ENCODE measurements at places on chromosomes 1 and 21. TPM values are rescaled to one million over a fixed set of nuclear protein-coding genes. Genes with fewer than 3 reads are reported as not detected.

- no peak overlapping the region for H3K27ac ChIP-seq
- H3K4me3 ChIP-seq = no peak overlapping the region
- peaks cover 13% of the 10 kb centered on the region for H3K4me1 ChIP-seq
- H3K27me3 ChIP-seq = no peaks in the 10 kb centered on the region
- DNase-seq = peak; percentile 73
Measured at GRCh38 chr1:60571811-60572210, 498.2 kb upstream of the C1orf87 start.

- peak; percentile 98 for DNase-seq
- H3K27ac ChIP-seq = peak overlapping the region; percentile 99
- H3K4me3 ChIP-seq = peak overlapping the region; percentile 2
- peaks cover 35% of the 10 kb centered on the region for H3K4me1 ChIP-seq
- H3K36me3 ChIP-seq = no peaks in the 10 kb centered on the region
Measured at GRCh38 chr1:7470904-7471638, 300.0 kb upstream of the VAMP3 start.

GRCh38 chr1:31413405-31414001, 490 bp downstream of the SERINC2 start:
- peaks cover 14% of the 10 kb centered on the region for H3K27me3 ChIP-seq
- no peak overlapping the region for H3K27ac ChIP-seq
- peaks cover 14% of the 10 kb centered on the region for H3K4me1 ChIP-seq
- H3K4me3 ChIP-seq = peak overlapping the region; percentile 76

GRCh38 chr1:183087001-183087400, 63.8 kb downstream of the LAMC1 start:
- H3K27ac ChIP-seq = no peak overlapping the region
- no peaks in the 10 kb centered on the region for H3K36me3 ChIP-seq
- no peak overlapping the region for H3K4me3 ChIP-seq
- H3K27me3 ChIP-seq = no peaks in the 10 kb centered on the region

DNA sequence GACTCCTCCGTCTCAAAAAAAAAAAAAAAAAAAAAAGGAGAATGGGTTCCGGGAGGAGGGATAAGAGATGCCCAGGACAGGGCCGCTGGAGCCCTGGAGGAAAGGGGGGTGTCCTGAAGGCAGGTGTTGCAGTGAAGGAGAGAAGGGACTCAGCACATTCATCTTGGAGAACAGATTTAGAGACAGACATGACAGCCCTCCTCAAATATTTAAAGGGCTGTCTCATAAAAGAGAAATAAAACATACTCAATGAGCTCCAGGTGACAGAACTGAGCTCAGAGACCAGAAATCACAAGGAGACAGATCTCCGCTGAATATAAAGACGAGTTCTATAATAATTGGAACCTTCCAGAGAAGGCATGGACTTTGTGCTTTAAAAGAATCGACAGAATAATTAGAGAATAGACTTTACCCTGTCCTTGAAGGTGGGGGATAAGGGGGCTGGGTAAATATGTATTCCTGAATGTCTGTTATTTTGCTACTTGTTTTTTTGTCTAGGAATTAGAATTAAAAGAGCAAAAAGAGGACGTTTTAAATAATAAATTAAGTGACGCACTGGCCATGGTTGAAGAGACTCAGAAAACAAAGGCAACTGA, 52.0 kb upstream of the EFHD2 start:
- H3K4me3 ChIP-seq = no peak overlapping the region
- no peaks in the 10 kb centered on the region for H3K36me3 ChIP-seq
- no peak overlapping the region for H3K27ac ChIP-seq
- peaks cover 22% of the 10 kb centered on the region for H3K4me1 ChIP-seq
- no peak for DNase-seq

GRCh38 chr1:14222086-14222485, 376.4 kb upstream of the KAZN start:
- H3K27ac ChIP-seq = no peak overlapping the region
- H3K27me3 ChIP-seq = no peaks in the 10 kb centered on the region
- no peak overlapping the region for H3K4me3 ChIP-seq
- H3K36me3 ChIP-seq = no peaks in the 10 kb centered on the region

GRCh38 chr1:210438928-210439841, 110.5 kb downstream of the HHAT start:
- H3K27ac ChIP-seq = peak overlapping the region; percentile 90
- H3K27me3 ChIP-seq = no peaks in the 10 kb centered on the region
- no peaks in the 10 kb centered on the region for H3K36me3 ChIP-seq
- peak; percentile 100 for DNase-seq
- peaks cover 32% of the 10 kb centered on the region for H3K4me1 ChIP-seq

DNA sequence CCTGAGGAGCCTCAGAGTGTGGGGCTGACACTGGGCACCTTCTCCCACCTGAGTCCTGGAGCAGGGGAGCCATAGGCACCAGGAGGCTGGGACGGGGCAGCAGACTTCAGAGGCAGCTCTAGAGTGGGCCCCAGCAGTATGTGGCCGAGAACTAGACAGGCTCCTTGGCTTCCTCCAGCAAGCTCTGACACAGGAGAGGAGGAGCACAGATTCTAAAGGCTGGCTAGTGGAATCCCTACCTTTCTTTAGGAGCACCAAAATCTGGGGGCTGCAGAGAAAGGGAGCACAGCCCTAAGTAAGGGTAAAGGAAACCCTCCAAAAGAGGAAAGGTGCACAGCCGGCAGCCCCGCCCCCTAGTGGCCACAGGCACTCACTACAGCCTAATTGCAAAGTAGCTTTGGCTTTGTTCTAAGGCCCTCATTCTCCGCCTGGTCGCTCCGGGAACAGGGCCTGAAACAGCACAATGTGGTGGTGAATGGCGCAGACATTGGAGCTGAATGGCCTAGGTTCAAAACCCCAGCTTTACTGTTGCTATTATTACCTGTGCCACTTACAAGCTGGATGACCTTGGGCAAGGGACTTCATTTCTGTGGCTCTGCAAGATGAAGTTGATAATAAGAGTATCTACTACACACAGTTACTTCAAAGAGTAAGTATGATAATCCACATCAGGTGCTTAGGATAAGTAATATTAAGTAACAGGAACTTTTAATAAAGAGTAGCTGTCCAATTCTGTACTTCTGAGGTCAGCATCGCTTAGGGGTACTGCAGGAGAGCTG, 8.8 kb upstream of the GUCA2A start:
- peaks cover 12% of the 10 kb centered on the region for H3K4me1 ChIP-seq
- DNase-seq = peak; percentile 6
- no peaks in the 10 kb centered on the region for H3K36me3 ChIP-seq

GRCh38 chr1:244458781-244459180, 2.3 kb upstream of the CATSPERE start:
- no peak overlapping the region for H3K27ac ChIP-seq
- H3K36me3 ChIP-seq = no peaks in the 10 kb centered on the region
- peaks cover 4% of the 10 kb centered on the region for H3K4me1 ChIP-seq
- H3K27me3 ChIP-seq = no peaks in the 10 kb centered on the region
- no peak overlapping the region for H3K4me3 ChIP-seq

- no peak for DNase-seq
- H3K36me3 ChIP-seq = no peaks in the 10 kb centered on the region
- H3K27ac ChIP-seq = no peak overlapping the region
- H3K27me3 ChIP-seq = no peaks in the 10 kb centered on the region
Measured at GRCh38 chr1:175774921-175775320, 31.5 kb upstream of the TNR start.

The DIRAS3 gene
- total RNA-seq = 0.52 TPM

- H3K4me1 ChIP-seq = peaks cover 7% of the 10 kb centered on the region
- no peaks in the 10 kb centered on the region for H3K27me3 ChIP-seq
- no peaks in the 10 kb centered on the region for H3K36me3 ChIP-seq
- no peak overlapping the region for H3K4me3 ChIP-seq
- DNase-seq = peak; percentile 76
Measured at GRCh38 chr1:203408486-203409481, 57.9 kb upstream of the FMOD start.
